ENCODE measurements at places on chromosomes 1 and 21.

DNA sequence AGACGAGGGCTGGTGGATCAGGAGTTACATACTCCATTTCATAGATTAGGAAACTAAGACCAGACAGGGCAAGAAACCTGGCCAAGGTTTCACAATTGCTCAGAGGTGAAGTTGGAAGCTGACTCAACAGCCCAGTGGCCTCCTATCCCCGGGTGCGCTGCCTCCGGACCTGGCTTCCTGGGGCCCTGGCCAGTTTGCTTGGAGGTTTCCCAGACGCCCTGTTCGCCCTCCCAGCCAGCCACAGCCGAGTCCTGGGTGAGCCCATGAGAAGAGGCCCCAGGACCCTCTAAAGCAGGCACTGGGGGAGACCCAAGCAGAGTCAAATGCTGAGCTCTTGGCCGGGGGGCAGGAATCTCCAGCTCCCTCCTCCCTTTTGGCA, 180.1 kb downstream of the ZBTB18 start:
- DNase-seq, result no peak

DNA sequence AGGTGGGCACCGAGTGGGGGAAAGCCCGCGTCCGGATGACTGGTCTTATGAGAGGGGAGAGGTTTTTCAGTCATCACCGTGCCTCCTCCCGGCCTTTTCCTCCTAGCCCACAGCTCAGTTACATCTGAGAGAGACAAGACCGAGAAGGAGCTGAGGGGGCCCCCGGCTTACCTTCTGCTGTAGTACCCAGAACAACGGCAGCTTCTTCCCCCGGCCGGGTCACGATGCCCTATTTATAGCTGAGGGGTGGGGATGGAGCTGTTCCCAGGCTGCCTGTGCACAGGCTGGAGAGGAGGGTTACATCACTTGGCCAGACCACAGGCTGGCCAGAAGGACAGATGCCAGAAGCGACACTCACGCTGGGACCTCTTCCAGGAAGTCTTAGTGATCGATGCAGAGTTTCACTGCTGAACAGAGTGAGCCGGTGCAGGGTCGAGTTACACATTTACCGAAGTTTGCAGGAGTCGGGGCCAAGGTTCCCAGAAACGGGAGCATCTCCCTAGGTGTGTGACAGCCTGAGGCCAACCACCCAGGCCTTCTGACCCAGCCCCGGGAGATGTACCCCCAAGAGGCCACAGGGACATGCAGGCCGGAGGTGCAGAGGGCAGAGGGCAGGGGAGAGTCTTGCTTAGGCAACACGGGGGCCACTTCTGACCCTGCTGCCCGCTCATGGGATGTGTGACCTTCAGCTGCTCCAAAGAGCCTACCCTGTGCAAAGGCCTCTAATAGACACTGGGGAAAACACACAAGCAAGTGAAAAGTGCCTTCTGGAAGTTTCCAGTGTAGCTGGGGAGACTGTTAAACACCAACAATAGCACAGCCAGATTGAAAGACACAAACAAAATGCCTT, at the start of gene AGT:
AGT (minus strand) TSS at position 208 of the 850 bp plus-strand sequence. CDS start 3,299 bp downstream, outside the sequence.
- no peak for DNase-seq

GRCh38 chr1:60657926-60658325, 424.4 kb upstream of the NFIA start:
- no peak for DNase-seq

GRCh38 chr1:246947255-246947654, 15.5 kb upstream of the AHCTF1 start:
- DNase-seq, result no peak

GRCh38 chr1:23577056-23578004, 18.0 kb upstream of the ID3 start:
- no peak for DNase-seq

DNA sequence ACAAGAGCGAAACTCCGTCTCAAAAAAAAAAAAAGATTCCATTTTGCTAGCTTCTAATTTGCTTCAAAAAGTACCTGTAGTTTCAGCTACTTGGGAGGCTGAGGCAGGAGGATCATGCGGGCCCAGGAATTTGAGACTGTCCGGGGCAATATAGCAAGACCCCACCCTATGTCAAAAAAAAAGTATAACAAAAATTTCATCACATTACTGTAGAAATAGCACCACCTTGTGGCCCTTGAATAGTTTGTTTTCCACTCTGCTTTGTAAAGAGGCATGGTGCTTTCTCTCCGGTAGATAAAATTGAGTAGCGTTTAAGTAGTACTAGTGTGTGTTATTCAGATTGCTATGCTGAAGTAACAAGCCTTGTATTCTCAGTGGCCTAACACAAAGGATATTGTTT, 18.2 kb upstream of the MSTO1 start:
- DNase-seq, result peak; percentile 31

DNA sequence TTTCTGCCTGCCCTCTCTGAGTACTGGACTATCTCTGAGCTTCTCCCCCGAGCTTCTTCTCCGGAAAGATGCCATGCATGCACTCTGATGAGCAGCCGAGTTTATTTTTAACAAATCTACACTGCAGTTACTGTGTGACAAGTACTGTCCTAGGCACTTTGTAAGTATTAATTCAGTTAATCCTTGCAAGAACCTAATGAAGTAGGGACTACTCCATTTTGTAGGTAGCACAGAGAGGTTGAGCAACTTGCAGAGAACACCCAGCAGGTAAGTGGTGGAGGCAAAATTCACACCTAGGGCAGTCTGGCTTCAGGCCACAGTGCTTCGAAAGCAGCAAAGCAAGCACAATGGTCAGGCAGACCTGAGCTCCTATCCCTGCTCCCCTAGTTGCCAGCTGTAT, 3.8 kb upstream of the TAL1 start:
- DNase-seq, result no peak

DNA sequence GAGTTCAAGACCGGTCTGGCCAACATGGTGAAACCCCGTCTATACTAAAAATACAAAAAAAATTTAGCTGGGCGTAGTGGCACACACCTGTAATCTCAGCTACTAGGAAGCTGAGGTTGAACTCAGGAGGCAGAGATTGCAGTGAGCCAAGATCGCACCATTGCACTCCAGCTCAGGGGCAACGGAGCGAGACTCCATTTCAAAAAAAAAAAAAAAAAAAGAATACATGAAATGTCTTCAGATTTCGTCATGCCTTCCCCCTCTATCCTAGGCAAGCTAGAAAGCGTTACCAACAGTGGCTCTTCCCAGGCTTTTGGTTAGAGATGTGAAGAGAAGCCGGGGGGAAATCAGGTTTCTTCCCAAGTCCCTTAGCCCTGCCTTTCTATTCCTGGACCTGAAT, 3.6 kb downstream of the TFF1 start:
- DNase-seq, result no peak

DNA sequence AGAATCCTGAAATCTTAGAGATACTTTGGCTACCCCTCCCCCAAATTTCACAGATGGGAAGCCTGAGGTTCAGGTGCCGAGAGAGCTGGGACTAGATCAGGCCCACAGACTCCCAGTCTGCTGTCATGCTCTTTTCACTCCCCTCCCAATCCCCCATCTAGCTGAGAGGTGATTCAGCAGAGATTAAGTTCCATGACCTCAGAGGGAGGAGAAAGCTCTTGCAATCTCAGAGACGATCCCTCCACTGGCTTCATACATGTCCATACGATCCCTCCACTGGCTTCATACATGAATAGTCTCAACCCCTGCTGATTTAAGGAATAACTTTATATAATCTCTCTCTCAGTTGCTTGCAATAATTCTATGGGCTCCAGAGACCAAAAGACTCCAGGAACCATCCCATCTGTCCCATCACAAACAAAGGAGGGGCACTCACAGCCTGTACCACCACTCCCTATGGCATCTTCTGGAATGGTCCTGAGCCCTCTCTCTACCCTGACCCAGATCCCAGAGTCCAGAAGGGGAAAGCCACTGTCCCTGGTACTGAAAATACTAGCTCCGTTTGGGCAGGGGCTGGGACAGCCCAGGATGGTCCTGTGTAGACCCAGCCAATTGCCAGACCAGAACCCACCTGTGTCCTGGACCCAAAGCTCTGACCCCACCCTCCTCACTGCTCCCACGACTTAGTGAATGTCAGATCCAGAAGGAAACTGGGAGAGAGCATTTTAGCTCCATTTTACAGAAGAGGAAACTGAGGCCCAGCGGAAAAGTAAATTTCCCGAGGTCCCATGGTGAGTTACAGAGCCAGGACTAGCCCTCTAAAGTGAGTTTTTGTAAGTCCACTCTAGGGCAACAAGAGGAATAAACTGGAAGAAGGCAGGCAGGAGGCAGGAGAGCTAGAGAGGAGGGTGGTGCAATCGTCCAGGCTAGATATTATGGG, 27.1 kb downstream of the RIMS3 start:
- no peak for DNase-seq

DNA sequence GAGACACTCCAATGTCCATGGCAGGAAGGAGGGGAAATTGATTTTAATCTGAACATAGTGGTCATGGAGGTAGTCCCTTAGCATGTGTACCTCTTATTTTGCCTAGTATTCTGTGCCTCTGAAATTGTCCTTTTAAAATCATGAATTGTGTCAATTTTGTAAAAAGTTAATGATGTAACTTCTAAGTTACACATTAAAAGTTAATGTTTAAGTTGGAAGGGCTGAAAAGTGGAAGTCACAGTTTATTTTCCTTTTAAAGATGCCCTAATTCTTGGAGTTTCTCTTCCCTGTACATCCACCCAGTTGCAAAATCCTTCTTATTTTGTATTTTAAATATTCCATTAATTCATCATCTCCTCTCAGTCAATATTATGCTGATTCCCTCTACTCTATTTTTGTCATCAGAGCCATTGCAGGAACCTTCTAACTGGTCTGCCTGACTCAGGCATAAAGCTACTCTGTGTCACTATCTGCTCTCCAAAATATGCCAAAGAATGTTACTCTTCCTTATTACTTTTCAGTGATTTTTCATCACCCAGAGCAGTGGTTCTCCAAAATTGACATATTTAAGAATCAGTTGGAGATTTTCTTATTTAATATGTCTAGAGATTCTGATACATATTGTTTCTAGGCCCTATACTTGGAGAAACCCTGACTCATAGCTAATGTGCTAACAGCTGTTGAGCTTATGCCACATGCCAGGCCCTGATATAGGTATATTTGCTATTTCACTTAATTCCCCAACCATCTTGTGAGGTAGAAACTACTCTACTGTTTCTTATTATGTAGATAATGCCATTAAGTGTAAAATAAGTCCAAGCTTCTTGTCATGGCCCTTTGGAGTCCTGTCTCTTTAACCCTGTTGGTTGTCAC, 5.1 kb downstream of the HOOK1 start:
- DNase-seq, result no peak

GRCh38 chr1:115179397-115180079, 90.2 kb upstream of the TSPAN2 start:
- no peak for DNase-seq

GRCh38 chr1:96559181-96559580, 162.4 kb upstream of the PTBP2 start:
- DNase-seq, result no peak

All from stimulated activated naive CD4-positive, alpha-beta T cell (primary cell).